ENCODE measurements at places on chromosomes 5 and 9.

DNA sequence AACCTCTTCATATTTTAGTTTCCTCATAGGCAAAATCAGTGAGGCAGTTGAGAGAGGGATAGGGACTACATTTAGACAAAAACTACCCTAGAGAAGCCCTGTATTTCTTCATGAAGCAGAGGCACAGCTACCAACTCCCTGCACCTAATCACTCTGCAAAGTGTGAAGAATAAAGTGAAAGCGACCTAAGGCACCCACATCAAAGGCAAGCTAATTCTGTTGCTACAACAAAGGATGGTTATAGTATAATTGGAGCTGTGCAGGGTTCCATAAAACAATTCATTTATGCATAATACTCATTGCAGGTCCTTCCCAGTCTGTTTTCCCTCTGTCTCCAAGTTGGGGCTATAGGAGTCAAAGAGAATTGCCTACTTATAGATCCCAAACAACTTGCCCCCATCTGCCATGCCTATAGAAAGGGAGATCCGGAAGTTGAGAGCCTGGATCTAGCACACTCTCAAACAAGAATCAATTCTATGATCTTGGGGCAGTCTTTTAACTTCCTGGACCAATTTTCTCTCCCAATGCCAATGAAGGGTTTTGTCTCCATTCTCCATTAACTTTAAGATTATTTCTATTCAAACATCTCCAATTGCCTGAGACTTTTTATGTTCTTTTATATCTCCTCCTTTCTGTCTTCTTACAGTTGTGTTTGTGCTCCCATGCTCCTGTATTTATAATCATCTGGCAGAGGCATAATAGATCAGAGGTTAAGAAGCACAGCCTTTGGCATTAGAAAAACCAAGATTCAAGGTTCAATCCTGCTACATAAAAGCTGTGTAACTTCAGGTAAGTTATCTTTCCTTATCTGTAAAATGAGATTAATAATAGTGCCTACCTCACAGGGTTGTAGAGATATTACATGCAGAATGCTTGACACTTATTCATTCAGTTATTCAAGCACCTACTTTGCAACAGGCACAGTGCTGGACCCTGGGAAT lies 56.0 kb upstream of the PTGER4 start:
- no peak for DNase-seq

GRCh38 chr5:152372875-152373274 lies 32.2 kb downstream of the NMUR2 start:
- no peak for DNase-seq

- DNase-seq: no peak
These were observed 499.1 kb upstream of the GRIN3A start for GRCh38 chr9:102237520-102237919.

DNA sequence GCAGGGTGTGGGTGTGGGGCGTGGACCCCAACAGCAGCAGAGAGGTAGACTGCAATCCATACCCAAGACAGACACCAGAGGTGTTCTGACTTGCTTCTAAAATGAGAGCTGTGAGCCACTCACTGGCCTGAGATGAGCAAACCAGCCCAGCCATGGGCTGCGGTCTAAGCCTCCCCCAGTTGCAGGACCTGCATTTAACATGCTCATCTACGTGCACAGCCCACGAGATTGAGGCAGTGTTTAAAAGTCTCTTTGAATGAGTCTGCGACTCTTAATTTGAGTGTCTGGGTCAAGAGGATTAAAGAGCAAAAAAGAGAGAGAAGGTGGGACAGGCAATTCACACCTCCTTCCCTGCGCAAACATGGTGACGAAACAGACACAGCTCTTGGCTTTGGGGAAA lies 5.9 kb downstream of the SURF4 start:
- DNase-seq: no peak

DNA sequence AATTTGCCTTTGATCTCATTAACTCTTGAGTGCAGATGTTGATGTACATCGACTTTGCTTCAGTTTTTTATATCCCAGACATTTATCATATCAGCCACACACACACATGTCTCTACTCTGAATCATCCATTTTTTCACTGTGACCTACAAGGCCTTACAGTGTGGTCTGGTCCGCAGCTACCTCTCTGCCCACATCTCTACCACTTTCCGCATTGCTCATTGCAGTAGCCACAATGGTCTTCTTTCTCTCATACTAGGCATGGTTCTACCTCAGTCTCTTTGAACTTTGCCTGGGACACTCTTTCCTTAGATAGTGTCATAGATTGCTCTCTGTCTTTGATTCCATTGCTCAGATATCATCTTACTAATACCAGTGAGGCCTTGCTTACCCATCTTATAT lies 87.9 kb upstream of the FSD1L start:
- no peak for DNase-seq

GRCh38 chr9:127174386-127175318 lies 52.2 kb upstream of the ANGPTL2 start:
- no peak for DNase-seq

- DNase-seq: no peak
These were observed 664 bp upstream of the ARSB start for GRCh38 chr5:78985725-78986223.

- DNase-seq: no peak
These were observed 442.5 kb upstream of the COX7C start for GRCh38 chr5:86175224-86175623.

DNA sequence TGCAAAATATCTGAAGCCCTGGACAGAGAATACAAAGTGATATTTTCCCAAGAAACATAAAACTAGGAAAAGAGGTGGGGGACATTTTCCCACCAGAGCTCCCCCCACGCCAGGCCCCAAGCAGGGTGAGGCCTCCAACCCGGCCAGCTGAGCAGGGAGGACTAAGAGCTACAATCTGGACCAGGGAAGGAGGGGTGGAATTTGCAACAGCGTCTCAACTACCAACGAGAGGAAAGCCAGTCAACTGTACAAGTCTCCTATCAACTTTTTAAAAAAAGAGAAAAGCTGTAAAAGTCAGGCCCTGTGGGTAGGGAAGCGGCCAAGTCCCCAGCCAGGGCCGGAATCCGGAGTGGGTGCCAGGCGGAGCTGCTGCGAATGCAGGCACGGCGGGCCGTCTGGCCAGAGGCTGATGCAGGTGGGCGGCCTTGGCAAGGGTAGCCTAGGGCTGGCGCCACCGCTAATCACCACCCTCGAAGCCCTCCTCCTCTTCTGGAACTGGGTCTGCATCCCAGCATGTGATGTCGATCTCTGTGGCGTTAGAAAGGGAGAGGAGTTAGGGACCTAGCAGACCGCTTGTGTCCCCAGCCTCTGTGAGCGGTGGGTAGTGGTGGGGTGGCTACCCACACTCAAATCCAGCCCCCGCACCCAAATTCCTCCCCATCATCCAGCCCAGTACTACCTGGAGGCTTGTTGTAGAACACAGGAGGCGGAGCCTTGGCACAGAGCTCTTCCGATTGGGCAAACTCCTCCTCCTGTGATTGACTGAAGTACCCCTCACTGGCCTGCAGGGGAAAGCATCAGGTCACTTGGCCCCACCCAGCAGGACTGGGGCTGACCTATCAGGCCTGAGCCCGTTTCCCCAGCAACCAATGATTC lies 10.6 kb downstream of the PRR7 start:
- DNase-seq: peak; percentile 87

- DNase-seq: no peak
These were observed 193.6 kb upstream of the RASA1 start for GRCh38 chr5:87074072-87074471.

DNA sequence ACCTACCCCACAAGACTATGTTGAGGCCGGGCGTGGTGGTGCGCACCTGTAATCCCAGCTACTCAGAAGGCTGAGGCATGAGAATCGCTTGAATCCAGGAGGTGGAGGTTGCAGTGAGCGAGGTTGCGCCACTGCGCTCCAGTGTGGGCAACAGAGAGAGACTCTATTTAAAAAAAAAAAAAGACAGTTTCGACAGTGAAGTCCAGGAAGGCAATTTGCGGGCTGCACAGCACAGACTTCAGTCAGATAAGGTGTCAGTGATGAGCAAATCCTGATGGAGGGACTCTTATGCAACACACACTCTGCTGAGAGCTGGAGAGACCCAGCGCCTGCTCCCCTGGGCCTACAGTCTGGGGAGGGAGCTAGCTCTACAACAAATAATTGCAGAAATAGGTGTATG lies 14.2 kb downstream of the CCNJL start:
- DNase-seq: no peak

GRCh38 chr5:2748179-2748860 lies 3.2 kb downstream of the IRX2 start:
- DNase-seq: no peak

DNA sequence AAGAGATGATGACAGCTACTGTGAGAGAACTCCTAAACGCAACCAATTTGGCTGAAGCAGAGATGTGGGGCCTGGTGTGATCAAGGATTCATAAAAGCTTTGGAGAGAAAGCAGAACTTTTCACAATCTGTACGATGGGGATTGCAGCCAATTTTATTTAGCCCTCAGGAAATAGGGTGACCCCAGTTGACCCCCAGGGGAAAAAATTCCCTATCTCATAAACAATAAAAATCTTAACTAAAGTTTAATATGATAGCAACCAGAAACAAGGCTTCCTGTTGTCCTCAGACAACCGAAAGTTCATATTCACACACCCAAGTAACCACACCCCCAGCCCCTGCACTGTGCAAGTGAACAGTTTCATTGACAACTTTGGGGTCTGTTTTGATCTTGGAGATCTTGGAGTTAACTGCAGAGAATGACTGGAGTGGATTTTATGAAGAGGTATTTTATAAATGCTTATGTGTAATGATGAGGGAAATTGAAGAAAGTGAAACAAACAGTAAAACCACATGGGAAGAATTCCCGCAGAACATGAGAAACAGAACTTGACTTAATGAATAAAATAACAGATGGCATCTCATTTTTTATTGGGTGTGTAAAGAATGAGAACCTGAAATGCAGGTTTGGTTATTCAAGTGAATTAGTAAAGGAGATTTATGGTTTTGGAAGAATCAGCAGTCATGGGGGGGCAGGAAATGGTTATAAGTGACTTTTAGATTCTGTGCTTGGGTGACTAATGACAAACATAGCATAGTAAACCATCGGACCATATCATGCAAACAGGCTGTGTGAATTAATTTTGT lies 94.5 kb downstream of the PDE4D start:
- DNase-seq: peak; percentile 46

- no peak for DNase-seq
These were observed 828 bp downstream of the NPR2 start for GRCh38 chr9:35792024-35792813.

DNA sequence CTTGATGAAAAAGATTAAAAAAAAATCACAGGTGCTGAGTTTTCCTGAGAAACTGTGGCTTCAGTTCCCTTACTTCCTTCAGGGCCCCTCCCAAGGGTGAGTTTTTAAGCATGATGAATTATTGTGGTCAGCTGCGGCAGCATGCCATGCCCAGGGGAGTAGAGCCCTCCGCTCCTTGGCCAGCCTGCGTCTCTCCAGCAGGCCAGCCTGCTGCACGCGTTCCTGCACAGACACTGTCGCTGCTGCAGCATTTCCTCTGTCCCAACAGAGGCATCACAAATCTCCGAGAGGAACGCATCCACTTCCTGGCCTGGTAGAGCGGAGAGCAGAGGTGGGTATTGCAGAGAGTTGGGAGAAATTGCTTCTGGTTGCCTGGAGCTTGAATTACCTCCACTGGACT lies 26.1 kb upstream of the GLRA1 start:
- no peak for DNase-seq

DNA sequence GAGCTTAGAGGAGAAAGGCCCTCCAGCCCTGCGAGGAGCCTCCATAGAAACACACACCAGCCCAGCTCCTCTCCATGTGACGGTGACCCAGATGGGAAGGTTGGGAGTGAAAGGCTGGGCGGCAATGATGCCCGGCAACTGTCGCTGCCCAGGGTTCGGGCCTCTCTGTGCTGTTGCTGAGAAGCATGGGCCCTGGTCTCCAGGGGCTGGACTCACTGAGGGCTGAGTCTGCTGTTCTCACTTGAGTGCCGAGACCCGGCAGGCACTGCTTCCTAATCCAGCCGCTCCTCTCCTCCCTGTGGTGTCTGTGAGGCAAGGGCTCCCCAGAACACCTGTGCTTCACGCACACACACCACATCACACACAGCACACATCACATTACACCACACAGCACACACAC lies 493.6 kb downstream of the GADD45G start:
- no peak for DNase-seq

DNA sequence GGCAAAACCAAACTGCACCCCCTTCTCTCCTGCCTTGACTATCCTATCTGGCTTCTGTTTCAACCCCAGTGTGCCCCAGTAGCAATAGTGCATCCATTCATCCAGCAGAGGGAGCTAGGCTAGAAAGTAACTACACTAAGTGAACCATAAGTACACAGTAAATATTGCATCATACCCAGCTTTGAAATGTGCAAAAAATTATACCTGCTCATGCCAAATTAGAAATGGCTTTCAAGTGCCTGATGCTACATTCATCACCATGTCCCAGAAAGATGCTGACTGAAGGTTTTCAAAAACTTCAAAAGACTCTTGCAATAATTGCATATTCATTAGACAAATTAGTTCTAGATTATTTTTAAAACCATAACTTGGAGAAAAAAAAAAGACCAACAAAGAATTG lies 153.5 kb downstream of the PRELID2 start:
- DNase-seq: peak; percentile 80

DNA sequence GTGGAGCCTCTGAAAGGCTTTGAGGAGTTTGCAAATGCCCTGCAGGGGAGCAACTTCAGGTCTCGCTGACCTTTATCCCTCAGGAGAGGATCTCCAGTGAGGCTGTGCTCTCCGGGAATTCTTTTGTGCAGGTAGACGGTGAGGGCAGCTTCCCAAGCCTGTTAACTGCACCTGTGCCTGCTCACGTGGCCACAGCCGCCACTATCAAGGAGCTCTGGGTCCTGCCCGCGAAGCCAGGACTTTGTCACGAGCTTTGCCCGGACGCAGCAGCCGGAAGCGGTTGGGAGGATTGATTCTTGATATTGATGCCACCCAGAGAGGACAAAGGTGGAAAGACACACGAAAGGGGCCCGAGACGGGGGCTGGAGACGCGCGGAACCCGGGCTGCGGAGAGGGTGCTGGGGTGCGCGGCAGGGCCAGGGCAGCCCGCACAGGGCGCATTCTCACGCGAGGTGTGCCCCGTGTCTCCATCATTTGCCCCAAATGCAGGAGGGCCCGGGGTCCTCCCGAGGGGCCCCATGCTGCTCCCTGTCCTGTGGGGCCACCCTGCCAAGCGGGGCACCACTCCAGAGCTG lies 18.2 kb downstream of the SLC9A3 start:
- DNase-seq: no peak
